D721Med (cell line): ENCODE measurements at places on chromosomes 7 and 10.

- DNase-seq, result no peak
Measured at GRCh38 chr10:60114765-60115586, 208.6 kb upstream of the CCDC6 start.

DNA sequence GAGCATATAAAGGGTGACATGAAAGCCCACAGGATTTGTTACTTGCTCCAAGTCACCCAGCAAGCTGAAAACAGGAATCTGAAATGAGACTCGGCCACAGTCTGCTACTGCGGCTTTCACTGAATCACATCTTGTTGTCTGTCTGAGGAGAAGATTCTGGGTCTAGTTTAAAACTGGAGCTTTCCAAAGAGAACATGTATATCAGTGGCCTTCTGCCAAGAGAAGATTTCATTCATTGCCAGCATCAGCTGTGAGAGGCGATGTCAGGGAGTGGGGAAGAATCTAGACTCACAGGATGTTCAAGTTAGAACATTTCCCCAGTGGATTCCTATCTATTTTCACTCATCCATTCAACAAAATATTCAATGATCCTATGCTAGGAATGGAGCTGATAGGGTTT lies 122.8 kb downstream of the GALNT17 start:
- no peak for DNase-seq

DNA sequence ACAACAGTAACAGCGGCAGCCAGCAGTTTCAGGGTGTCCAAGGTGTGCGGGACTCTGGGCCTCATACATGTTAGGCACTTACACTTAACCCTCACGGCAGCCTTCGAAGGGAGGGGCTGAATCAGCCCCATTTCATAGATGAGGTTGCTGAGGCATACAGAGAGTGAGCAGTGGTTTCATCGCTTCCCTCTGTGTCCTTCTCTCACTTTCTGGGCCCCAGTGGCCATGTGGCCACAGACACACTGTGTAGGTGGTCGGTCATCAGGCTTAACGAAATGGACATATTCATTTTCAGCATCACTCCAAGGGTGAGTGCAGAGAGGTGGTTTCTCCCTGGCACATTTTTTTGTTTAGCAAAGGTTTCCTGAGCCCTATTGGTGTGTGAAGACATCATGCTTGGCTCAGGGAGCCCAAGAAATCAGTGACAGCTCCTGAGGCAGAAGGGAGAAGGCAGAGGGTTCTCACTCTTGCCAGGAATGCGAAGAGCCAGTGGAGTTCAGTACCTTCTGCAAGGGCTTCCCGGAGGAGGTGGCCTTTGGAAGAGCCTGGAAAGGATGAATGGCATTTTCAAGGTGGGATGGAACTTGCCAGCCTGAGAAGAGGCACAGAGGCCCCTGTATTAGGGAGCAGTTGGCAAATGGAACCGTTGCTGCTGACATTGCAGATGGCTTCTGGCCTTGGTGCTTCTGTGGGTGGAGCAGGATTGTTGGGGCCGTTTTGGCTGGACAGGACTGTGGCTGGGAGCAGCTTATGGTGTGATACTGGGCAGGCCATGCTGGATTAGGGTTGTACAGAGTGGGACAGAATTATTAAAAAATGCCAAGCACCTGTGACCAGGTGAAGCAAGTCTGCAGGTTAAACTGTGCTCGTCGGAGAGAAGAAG lies 61.7 kb upstream of the PPIF start:
- no peak for DNase-seq

- DNase-seq, result no peak
Measured at GRCh38 chr10:119518936-119519335, 23.6 kb downstream of the RGS10 start.

- DNase-seq, result no peak
Measured at GRCh38 chr10:6929148-6929830, 349.2 kb upstream of the PRKCQ start.

- DNase-seq, result no peak
Measured at GRCh38 chr10:82564353-82565196, 689.6 kb downstream of the NRG3 start.

DNA sequence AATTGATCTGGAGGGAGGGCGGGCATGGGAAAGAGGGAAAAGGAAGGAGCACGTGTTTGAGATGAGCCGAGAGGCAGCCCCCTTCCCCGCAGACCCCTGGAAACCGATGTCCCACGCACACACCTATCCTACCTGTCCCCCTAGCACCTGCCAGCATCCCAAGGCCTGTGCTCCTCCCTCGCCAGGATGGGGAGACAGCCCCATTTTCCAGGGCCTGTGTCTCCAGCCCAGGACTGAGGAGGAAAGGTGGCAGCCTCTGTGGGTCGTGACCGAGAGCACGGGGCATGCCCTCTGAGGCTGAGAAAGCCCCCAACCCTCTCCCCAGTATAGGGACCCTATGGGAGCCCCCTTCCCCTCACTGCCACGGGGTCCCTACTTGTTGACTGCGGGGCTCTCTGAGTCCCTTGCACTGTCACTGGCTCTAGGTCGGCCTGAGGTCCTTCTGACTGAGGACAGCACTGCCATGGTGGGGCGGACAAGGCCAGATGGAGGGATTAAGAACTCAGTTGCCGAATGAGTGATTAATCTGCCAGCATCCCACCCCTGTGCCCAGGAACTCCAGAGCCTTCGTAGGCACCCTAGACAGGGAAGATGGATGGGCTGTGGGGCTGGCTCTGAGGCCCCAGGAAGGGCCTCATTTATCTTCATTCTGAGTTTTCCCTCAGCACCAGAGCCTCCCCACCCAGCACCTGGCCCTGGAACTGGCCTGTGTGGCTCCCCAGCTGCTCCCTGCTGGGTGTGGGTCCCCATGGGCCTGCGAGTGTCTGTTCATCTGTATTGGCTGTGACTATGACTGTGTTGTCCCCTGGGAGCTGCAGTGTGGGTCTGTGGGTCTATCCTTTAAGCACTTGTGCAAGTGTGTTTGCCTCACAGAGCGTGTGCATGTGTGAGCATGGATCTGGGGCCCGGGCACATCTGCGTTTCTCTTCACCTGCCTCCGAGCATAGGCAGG lies 26.0 kb downstream of the CRHR2 start:
- DNase-seq, result no peak

GRCh38 chr7:77368974-77369373 lies 47.2 kb downstream of the GSAP start:
- no peak for DNase-seq

- DNase-seq, result no peak
Measured at GRCh38 chr7:68458010-68458908, 1140.0 kb upstream of the AUTS2 start.

DNA sequence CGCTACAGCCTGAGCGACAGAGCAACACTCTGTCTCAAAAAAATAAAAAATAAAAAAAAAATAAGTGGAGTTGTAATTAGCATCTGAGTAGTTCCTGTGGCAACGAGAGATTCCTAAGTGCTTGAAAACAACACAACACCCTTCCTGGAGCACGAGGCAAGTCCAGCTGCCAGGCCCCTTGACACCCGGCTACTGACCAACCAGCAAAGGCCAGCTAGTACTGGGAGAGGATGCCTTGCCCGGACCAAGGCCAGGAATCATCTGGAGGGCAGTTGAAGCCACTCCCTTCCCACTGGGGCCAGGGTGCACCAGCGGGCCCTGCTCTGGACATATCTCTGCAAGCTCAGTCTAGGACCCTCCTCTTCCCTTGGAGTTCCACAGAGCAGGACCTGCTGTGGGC lies 536 bp downstream of the C10orf105 start:
- no peak for DNase-seq
